ENCODE measurements at places on chromosomes 12 and 14.

GRCh38 chr12:46378530-46378929 lies 6.0 kb upstream of the SLC38A2 start:
- no peak for DNase-seq

DNA sequence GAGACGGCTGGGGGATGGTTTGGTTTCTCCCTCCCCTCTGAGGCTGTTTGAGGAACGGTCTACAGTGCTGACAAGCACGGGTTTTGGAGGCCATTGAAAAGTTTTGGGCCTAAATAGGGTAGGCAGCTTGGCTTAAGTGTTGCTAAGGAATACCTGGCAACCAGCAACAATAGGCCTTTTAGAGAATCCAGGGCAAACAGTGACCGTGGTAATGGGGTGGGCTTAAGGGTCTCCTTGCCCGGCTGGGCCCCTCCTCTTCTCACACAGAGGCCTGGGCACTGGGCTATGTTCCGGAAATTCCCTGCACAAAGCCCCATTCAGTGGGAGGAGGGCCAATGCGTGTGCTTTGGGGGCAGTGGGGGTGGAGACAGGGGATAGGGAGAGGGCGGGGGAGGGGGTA lies 55.4 kb downstream of the ASCL1 start:
- DNase-seq: no peak

GRCh38 chr14:99143126-99143525 lies 128.9 kb downstream of the BCL11B start:
- no peak for DNase-seq

DNA sequence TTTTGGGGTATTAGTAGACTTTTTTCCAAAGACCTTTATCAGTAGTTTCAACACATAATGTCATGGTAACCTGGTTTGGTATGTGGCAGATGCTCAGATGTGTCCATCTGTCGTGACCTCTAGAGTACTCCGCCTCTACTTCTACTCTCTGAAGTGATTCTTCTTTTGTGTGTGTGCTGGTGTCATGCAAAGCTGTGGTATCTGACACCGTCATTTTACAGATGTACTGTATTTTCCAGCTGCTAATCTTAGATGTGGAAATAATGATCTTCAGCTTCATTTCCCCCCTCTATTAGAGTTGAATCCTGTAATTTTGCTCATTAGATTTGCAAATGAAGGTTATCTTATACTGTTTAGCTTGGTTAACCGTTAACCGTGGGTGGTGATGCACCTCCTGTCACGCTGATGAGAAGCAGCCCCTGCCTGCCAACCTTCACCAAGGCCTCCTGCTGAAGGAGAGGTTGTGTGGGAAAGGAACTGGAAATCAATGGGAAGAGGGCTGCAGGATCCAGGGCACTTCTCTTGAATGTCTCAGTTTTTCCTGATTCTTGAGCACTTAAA lies 222.4 kb upstream of the AMIGO2 start:
- no peak for DNase-seq

DNA sequence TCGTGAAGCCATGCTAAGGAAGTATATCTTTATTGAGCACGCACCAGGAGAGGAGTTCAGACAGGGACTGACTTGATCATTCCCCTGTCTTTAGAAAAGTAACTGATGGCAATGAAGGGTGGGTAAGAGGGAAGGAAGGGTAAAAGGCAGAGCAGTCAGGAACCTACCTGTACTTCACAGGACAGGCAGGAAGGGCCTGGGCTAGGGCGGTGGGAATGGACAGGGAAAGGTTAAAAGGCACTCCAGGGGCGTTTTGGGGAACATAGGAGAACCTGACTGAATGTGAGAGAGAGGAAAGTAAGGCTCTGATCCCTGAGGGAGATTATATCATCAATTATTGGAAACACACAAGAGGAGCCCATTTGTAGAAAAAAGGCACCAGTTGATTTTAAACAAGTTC lies 3.9 kb downstream of the SLC35E3 start:
- no peak for DNase-seq

- no peak for DNase-seq
Measured at GRCh38 chr12:124392667-124393413, 97.9 kb downstream of the RFLNA start.

DNA sequence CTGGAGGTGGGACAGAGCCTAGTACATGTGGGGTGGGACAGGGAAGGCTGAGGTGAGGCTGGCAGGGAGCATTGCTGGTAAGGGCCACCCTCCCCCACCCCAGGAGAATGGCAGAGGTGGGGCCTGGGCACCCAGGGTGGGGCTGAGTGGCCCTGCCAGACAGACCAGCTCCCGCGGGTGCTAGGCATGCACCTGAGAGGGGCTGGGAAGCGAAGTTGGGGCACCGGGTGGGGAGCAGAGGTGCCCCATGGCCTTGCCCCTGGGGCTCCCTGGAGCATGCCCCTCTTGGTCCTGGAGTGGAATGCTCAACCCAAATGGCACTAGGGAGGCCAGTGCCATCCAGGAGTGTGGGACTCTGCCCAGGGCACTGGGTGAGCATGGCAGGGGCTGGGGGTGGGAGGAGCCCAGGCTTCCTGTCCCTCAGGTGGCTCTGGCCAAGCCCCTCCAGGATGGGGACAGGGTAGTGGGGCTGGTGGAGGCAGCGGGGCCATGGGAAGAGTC lies 1.3 kb downstream of the TNFAIP2 start:
- no peak for DNase-seq

DNA sequence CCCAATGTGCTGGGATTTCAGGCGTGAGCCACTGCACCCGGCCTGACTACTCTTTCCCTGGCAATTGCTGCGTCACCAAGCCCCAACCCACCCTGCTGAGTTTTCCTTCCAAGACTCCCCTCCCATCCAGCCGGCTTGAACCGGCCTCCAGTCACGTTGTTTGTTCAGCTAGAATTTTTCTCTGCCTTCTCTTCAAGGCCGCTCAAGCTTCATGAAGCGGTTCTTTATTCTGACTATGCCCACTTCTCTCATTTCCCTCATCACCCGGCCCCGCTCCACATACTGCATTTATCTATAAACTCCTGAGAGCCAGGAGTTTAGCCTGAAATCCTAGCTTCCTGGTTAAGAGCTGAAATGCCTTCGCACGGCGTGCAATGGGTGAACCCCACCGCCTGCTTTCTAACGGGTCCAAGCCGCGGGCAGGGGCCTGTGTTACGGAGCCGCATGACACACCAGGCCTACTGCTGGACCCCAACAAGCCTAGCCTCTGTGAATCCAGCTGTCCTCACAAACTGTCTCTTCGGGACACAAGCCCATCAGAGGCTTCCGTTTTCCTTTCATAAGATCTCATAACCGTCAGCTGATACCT lies 999 bp upstream of the DCAF4 start:
- DNase-seq: no peak

- DNase-seq: peak; percentile 5
Measured at GRCh38 chr12:11228296-11228879, 41.1 kb downstream of the PRB3 start.

GRCh38 chr14:58832095-58832521 lies 194.3 kb downstream of the DACT1 start:
- DNase-seq: no peak

DNA sequence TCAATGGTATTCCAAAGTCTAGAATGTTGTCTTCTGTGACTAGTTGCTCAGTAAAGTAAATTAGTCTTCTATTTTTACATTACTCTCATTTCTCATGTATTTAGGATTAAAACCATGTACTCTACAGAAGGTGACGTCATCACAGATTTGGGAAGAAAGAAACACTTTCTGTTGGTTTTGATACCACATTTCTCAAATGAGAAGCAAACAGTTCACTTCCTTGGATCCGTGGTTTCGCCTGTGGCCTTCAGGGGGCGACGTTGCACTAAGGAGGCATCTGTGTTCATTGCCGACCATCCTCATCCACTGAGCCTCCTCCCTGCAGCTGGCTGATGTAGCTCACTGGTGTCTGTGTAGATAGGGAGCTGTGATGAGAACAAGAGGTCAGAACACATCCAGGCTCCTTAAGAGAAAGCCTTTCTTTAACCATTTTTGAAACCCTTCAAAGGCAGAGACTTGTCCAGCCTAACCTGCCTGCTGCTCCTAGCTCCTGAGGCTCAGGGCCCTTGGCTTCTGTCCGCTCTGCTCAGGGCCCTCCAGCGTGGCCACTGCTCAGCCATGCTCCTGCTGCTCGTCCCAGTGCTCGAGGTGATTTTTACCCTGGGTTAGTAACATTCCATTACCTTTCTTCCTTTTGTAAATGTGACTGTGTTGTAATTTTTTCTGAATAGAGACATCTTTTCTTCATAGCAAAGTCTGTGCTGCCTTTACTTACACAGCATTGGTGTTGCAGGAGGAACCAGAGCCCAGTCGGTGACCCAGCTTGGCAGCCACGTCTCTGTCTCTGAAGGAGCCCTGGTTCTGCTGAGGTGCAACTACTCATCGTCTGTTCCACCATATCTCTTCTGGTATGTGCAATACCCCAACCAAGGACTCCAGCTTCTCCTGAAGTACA lies 220.6 kb upstream of the OR4E1 start:
- peak; percentile 3 for DNase-seq

DNA sequence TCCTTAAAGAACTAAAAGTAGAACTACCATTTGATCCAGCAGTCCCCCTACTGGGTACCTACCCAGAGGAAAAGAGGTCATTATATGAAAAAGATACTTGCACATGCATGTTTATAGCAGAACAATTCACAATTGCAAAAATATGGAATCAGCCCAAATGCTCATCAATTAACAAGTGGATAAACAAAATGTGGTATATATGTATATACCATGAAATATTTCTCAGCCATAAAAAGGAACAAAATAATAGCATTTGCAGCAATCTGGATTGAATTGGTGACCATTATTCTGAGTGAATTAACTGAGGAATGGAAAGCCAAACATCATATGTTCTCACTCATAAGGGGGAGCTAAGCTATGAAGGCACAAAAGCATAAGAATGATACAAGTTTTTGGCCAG lies 64.7 kb upstream of the KRAS start:
- DNase-seq: no peak

DNA sequence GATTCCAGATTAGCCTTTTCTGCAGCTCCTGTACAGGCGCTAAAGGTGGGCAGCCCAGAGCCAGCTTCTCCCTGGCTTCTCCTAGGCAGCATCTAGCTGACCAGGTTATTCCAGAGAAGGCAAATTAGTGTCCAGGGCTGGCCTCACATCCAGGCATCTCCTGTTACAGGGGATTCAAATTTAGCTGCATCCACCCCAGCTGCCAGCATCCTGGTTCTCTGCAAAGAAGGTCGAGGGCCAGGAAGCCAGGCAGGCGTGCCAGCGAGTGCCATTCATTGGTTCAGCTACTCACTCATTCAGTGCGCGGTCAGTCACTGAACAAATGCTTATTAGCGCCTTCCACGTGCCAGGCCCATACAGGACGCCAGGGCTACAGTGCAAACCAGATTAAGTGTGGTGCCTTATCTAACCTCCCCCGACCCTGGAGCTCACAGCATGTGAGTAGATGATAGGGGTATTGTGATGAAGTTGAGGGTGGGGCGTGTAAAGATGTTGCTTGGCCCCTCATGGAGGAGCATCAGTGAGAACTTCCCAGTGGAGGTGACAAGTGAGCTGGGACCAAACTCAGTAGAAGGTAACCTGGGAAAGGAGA lies 15.7 kb upstream of the FAM222A start:
- DNase-seq: no peak

DNA sequence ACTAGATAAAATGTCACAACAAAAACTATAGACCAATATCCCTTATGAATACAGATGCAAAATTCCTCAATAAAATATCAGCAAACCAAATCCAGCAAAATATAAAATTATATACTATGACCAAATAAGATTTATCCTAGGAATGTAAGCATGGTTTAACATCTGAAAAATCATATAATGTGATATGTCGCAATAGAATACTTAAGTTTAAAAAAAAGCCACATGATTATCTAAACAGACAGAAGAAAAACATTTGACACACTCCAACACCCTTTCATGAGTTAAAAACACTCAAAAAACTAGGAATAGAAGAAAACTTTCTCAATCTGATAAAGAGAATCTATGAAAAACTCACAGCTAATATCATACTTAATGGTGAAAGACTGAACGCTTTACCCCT lies 20.3 kb downstream of the ANGEL1 start:
- DNase-seq: no peak

GRCh38 chr12:2429032-2429431 lies 365.7 kb upstream of the FKBP4 start:
- no peak for DNase-seq

- DNase-seq: no peak
Measured at GRCh38 chr12:26648066-26648465, 184.9 kb downstream of the ITPR2 start.

DNA sequence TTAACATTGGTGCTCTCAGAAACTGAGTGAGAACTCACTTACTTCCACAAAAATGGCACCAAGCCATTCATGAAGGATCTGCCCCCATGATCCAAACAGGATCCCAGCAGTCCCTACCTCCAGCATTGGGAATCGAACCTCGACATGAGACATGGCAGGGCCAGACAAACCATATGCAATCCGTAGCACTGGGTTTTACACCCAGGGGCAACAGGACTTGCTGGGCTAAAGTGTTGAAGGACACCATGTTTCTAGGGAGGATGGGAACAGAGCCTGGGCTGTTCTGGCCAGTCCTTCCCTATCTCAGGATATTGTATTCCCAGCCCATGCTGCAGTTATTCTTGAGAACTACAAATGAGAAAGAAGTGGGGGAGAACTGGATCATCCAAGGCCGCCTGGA lies 36.6 kb downstream of the SERPINA3 start:
- DNase-seq: no peak

GRCh38 chr12:131918311-131919050 lies 10.6 kb upstream of the PUS1 start:
- DNase-seq: no peak

- DNase-seq: no peak
Measured at GRCh38 chr14:38226366-38226765, 18.7 kb downstream of the SSTR1 start.

GRCh38 chr12:51721282-51721940 lies 127.1 kb downstream of the FIGNL2 start:
- no peak for DNase-seq

GRCh38 chr14:70836946-70837345 lies 27.6 kb upstream of the MAP3K9 start:
- DNase-seq: no peak

- no peak for DNase-seq
Measured at GRCh38 chr12:80715713-80716249, 931 bp upstream of the MYF5 start.

DNA sequence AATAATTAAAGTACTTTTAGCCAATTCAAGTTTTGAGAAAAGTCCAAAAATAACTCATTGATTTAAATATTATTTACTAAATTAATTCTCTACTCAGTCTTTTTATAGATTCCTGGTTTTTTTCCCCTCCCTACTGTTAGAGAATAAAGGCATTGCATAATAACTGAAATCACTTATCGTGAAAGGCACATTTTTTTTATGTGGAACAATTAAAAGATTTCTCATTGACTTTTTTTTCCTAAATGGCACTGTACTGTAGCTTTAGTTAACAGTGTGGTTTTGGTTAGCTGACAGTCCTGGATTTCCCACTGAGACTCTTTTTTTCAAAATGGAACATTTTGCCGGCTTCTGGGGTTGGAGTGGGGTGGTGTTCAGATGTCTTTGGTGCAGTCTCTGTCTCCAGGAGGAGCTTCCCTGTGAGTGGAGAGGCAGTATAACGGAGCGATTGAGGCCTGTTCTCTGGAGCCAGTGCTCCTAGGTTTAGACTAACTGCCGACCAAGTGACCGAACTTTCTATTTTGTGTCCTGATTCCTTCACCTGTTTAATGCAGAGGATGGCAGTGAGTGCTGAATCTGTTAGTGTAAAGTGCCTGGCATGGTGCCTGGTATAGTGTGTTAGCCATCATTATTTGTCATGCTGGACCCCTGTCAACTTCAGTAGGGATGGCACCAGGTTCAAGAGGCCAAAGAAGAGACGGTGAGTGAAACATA lies 117.7 kb downstream of the ADCK1 start:
- DNase-seq: no peak

All from stimulated activated CD4-positive, alpha-beta T cell treated with anti-CD3 and anti-CD28 coated beads, Interleukin-1b, Interleukin-23, amount 100 ng/mL, for 1 hour (primary cell).